ENCODE measurements at places on chromosomes 6 and 20. TPM values are rescaled to one million over a fixed set of nuclear protein-coding genes. Genes with fewer than 3 reads are reported as not detected.
A peak's percentile ranks its signal among the peaks of the same experiment; 100 is the strongest.

DNA sequence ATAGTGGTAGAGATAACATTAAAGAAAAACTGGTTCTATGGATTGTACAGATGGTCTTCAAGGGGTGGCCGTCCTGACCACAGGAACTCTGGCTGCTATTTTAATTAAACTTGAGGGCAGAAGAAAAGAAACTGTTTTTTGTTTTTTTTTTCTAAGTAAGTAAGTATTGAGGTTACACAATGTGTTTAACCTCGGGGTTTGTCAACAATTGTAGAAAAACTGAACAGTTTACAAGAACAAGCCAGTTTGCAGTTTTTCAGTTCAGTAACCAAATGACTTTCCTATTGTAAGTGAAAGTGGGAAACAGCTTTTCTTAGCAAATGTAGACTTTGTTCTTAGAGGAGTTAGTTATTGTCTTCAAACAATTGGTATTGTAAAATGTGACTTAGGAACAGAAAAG lies 77.0 kb downstream of the PLCB1 start:
- DNase-seq, result no peak

DNA sequence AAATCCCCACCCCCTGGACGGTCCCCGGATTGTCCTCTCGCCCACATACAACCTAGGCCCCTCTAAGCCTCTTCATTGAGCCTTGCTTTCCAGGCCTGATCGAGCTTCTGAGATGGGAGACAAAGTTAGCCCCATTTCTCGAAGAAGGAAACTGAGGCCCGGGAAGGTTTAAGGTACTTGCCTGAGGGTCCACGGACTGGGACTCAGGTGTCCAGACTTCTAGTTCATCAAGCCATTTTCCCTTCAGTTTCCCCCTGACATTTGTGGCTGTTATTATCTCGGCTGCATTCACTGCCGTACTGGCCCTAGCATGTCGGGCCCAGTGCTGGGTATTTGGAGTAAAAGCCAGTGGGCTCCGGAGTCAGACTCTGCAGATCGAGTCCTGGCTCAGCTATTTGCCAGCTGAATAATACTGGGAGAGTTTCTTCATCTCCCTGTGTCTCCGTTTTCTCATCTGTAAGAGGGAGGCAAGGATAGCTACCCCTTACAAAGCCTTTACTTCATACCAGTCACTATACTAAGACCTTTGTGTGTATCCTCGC lies 633 bp downstream of the RPRD1B start:
- DNase-seq, result no peak

DNA sequence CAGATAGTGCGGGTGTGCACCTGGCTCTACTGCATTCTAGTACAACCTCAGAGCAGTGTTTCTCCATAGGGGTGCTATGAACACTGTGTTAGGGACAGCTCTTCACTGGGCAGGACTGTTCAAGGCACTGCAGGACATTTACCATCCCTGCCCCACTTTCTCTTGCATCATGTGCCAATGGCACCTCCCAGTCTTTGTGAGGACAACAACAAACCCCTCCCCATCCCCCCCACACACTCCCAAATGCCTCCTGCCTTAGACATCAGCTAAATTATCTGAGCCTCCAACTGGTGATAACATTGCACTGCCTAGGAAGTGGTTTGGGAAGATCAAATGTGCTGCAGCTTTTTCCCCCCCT lies 98.9 kb downstream of the FYN start:
- no peak for DNase-seq

GRCh38 chr6:3392930-3393835 lies 63.7 kb downstream of the SLC22A23 start:
- no peak for DNase-seq

- no peak for DNase-seq
Measured at GRCh38 chr20:41387444-41387851, 20.8 kb upstream of the EMILIN3 start.

DNA sequence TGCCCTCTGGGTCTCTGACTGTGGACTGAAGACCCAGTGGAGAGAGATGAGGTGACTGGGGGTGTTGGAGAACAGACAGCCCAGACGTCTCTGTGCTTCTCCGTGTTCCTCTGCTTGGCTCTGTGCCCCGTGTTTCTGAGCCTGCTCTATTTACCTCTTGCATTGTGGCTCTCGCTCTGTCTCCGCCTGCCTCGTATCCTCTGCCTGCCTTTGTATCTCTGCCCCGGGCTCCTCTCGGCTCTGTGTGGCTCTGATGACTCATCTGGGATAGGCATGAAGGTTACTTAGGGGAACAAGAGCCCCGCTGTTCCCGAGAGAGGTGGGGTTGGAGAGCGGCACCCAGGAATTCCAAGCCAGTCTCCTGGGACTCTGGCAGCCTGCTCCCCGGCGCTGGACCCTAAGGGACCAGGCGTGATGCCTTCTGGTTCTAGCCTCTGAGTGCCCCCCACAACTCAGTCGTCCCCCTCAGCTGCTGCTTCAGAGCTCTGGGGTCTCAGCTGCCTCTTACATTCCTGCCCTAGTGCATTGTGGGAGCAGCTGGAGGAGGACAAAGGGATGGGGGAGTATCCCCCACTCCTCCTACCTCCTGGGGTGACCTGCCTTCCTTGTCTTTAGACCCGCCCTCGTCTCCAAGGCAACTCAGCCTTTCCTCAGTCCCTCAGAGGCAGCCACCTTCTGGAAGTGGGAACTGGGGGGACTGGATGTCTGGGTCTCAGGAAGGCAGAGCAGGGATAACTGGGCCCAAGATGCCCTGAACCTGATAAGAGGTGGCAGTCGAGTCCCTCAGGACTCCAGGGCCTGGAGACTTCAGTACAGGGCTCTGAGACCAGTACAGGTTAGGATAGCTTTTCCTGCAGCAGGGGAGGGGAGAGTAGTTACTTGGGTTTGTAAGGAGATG lies 1.9 kb downstream of the DDR1 start:
- DNase-seq, result peak; percentile 80

- DNase-seq, result no peak
Measured at GRCh38 chr6:110645685-110646418, 169.4 kb downstream of the CDK19 start.

GRCh38 chr6:81750681-81751387 lies 1.6 kb downstream of the TENT5A start:
- no peak for DNase-seq

- DNase-seq, result no peak
Measured at GRCh38 chr20:44461142-44461802, 14.4 kb upstream of the TTPAL start.

DNA sequence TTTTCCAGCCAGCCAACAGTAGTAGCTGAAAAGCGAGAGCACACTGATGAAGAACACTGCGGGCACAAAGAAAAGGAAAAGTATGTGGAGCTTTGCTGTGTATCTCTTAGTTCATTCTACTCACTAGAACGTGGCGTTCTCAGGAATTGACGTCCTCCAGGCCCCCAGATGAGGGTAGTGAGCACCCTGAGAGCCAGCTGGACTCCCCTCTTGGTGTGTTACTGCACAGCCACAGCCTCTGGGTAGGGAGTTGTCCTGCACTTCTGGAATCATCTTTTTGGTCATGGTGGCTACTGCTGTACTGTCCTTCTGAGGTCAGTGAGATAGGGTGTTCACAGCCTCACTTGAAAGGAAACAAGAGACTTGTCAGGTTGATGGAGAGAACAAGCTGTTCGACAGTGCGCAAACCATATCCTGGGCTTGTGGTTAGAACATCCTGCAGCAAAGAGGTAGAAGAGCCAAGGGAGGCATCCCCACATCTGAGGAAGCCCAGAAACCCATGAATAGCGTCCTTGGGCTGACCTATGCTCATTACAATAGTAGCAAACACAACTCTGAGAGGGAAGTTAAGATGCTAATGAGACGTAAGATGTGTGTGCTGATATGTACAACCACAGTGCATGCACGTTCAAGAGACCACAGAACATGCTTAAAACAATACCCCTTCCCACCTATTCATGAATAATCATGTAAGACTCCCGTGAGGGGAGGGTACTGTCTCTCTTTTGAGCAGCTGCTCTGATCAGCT lies 14.6 kb upstream of the HLA-F start:
- DNase-seq, result no peak

DNA sequence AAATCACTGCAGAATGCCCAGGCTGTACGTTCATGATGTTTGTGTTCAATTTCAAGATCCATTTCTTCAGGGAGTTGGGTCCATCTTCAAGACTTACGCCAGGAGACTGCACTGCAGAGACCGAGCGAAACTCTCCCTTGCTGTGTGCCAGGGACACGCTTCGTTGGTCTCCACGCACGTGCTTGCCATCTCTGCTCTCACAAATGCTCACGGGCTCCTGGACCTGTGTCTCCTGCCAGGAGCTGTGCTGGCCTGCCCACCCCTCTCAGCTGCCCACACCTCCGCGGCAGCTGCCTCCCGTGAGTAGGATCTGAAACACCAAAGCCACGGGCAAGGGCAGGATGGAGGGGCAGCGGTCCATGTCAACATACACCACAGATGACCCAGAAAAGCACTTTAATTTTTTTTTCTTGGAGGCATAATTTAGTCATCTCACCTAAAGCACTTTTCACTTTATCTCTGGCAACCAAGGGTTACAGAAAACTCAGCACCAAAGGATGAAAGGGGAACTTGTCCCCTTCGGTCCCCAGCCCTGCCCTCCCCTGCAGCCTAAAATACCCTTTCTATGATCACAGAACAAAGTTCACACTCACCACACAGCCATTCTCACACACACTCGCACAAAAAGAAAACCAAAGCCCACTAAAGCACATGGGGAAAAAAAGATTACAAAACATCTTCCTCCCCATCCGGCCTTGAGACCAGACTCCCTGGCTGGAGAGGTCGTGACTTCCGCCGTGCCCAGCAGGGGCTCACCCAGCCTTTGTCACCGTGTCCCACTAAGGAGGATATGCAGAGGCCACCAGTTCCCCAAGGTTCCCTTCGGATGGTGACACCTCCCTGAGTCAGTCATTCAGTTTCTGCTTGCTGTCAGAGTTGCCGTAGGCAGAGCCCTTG lies 137.9 kb downstream of the AGPAT4 start:
- no peak for DNase-seq

- DNase-seq, result no peak
Measured at GRCh38 chr20:44701858-44702256, 13.3 kb upstream of the CCN5 start.

GRCh38 chr20:4918473-4918872 lies 82.8 kb downstream of the SLC23A2 start:
- DNase-seq, result no peak

DNA sequence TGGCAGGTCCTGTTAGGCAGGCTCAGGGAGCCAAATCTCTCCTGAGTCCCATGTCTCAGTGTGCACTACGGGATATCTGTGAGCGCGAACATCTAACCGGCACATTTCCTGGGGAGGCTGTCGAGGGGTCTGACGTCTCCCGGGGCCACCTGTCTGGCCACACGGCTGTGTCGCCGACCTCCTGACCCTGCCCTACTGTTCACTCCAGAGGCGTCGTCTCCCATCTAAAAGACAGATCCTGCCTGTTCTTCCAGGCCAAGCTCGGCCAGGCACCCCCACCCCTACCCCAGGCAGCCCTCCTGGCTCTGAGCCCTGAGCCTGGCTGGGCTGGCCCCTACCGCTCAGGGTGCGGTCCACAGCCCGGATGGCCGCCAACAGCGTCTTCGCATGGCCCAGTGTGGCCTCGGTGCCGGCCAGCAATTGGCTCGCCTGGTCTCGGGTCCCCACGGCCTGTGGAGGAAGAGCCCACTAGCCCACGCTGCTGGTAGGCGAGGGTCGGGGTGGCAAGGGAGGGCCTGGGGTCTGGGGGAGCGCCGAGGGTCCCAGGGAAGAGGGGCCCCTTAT lies 16.6 kb downstream of the ADRM1 start:
- DNase-seq, result no peak

DNA sequence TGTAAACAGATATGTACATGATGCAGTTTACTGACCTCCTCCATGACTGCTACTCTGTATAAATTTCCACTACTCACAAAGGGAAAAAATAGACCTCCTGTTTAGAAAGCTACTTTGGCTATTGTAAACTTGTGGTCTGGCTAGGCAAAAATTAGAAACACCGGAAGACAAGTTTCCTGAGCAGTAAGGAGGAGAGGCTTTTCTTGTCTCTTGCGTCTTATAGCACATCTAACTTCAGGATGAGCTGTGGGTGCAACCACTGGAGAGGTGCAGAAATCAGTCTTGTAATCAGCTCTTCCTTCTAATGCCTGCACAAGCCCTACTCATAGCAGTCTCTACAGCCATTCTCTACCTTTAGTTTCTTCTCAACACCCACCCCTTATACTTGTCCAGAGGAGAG lies 296.5 kb upstream of the SLC35B3 start:
- no peak for DNase-seq

GRCh38 chr6:121522265-121522664 lies 86.8 kb downstream of the GJA1 start:
- no peak for DNase-seq

- DNase-seq, result no peak
Measured at GRCh38 chr6:41625442-41625841, 12.8 kb upstream of the MDFI start.

- no peak for DNase-seq
Measured at GRCh38 chr6:150494241-150494640, 105.4 kb upstream of the PLEKHG1 start.

GRCh38 chr6:74554041-74554440 lies 651.8 kb downstream of the COL12A1 start:
- no peak for DNase-seq

- no peak for DNase-seq
Measured at GRCh38 chr6:49515485-49516146, 15.9 kb downstream of the GLYATL3 start.

DNA sequence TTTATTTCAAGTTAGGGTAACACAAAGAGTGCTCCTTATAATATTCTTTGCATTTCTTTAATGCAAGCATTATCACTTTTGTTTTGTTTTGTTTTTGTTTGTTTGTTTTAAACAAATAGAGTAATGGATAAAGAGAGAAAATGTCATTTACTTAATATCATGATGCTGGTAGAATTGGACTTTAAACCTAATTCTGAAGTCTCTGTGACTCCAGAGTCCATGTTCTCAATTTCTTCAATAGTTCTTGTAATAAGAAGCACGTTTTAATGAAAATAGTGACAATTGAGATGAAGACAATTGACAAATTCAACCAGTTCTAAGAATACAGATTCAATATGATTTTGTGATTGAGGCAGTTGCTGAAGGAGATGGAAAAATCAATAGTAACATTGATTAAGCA lies 30.3 kb upstream of the MANEA start:
- no peak for DNase-seq

DNA sequence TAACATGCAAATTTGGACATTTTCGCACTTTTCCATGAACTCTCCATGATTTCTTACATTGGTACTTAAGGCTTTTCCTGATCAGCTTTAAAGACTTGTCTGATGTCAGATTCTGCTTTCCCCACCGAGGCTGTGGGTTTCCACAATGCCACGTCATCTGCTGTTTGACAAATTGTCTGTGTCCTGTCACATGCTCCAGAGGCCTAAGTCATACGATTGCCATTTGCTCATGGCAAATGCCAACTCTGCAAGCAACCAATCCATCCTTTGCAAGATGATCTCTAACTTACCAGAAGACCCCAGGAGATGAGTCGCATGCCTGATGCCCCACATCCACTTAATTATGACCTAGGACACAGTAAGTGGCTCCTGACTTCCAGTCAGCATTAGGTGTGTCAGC lies 556.5 kb downstream of the BMP2 start:
- DNase-seq, result no peak

Gene LIN28B
- total RNA-seq, result not detected

Gene PHF1
- total RNA-seq, result 18.8 TPM

Gene PTPRT
- not detected for total RNA-seq

Gene GSTA2
- total RNA-seq, result not detected

Gene GSTA3
- total RNA-seq, result not detected

Gene NCOA3
- 53.7 TPM for total RNA-seq

Gene UBR2
- total RNA-seq, result 14.2 TPM

Gene HTR1B
- total RNA-seq, result 2.7 TPM

Gene RAB44
- total RNA-seq, result not detected

Gene SIRPB2
- total RNA-seq, result not detected

Gene DSE
- total RNA-seq, result 8.2 TPM
